ENCODE measurements at places on chromosomes 2 and 18.

DNA sequence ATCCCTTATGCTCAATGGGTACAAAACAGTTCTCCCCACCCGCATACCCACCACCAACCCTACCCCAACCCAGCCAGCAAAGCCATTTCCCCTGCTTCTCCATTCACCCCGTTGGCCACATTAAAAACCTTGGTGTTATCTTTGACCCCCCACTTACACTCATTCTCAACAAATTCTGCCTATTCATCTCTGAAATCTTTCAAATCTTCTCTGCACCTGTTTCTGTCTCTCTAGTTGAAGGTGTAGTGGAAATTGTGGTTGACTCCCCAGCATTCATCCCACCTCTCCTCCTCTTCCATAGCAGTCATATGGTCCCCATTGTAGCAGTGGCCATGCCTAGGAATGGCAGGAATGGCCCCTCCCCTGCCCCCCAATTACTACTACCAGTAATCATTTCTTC lies 20.5 kb upstream of the TET3 start:
- DNase-seq: no peak

DNA sequence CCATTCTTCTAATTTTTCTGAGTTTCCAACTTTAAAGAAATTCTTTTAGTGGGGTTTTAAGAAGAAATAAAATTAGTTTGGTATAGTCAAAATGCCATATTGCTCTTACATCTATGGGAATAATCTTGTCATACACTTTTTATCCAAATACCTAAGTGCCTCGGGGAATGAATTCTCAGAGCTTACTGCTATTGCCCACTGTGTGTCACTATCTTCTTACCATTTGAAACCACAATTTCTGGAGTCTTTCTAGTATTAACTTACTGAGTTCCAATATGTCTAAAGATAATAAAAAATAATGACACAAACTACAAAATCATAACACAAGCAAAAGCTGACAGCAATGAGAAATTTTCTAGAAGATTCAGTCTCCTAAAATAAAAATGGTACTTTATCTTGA lies 23.7 kb upstream of the DNAH6 start:
- DNase-seq: no peak

DNA sequence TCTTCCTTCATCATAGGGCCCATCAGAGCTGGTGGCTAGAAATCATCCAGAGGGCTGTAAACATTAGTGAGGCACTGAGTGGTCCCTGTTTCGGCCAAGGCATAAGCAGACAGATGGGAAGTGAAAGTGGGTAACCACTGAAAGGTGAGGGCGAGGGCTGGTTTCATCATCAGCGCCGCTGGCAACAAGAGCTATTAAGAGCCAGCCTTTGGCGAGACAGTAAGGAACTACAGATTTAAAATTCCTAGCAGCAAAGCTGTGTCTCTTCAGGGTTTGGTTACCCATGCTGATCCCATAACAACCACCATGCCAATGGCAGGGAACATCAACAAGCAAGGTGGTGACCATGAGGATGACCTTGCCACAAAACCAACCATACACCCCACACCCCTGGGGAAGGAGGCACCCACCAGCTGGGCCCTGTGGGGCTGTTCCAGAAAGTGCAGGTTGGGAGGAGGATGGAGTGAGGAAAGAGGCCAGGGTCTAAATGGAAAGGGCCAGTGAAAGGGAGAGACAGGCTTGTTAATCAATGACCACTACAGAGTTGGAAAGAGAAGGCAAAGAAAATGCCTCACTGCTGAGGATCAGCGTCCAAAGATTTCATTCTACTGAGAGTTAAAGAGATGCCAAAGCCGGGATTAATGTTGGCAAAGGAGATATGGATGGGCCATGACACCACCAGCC lies 9.0 kb upstream of the SLC20A1 start:
- no peak for DNase-seq

GRCh38 chr2:171083451-171083850 lies 77.2 kb downstream of the TLK1 start:
- DNase-seq: peak; percentile 3

DNA sequence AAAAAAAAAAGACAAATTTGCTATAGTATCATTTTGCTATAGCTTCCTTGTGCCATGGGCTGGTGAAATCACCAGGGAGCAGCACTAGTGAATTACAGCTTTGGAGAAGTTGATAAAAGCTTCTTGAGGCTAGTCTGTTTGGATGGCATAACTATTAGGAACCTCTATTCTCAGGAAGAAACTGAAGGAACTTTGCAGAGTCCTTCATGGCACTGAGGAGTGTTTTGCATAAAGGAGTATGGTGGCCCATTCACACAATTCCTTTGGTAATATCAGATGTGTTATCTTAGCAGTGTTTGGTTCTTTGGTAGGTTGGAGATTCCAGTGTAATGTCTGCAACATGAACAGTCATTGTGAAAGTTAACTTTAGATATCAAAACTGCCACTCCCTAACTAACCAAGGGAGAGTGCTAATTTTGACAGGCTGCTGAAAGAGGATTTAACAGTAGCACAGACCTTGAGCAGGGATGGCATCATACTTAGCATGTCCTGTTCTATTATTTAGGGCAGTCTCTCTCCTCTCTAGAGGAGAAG lies 76.6 kb upstream of the ZFP36L2 start:
- DNase-seq: no peak

- no peak for DNase-seq
Measured at GRCh38 chr2:85787282-85787980, 33.6 kb downstream of the ATOH8 start.

DNA sequence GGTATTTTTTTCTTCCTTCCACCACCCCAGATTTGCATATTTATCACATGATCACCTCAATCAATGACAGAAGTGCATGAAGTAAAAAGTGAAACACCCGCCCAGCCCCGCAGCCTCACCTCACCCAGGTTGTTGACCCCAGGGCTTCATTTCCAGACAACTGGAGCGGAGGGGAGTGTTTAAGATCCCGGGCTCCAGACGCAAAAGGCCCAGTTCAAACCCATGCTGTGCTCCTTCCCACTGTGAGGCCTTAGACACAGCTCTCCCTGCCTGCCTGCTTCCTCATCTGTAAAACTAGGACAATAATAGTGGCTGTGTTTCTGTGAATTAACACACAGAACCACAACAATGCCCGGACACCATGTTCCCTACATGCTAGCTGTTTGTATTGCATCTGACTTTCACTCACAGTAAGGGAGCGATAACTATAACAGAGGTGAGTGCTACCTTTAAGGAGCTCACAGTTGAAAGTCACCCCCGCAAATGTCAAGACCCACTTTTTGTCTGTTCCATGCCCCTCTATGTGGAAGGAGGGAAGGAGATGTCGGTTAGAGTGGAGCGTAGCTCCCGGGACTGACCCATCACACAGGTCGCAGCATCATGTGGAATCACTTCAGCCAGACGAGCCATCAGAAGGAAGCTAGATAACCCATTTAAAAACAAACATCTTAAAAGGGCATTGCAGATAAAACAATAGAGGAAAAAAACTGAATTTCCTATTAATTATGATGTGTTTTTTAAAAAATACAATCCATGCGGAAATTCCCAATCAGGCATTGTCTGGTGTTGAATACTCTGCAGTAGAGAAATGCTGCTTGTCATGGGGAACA lies 77.5 kb upstream of the DAPL1 start:
- no peak for DNase-seq

DNA sequence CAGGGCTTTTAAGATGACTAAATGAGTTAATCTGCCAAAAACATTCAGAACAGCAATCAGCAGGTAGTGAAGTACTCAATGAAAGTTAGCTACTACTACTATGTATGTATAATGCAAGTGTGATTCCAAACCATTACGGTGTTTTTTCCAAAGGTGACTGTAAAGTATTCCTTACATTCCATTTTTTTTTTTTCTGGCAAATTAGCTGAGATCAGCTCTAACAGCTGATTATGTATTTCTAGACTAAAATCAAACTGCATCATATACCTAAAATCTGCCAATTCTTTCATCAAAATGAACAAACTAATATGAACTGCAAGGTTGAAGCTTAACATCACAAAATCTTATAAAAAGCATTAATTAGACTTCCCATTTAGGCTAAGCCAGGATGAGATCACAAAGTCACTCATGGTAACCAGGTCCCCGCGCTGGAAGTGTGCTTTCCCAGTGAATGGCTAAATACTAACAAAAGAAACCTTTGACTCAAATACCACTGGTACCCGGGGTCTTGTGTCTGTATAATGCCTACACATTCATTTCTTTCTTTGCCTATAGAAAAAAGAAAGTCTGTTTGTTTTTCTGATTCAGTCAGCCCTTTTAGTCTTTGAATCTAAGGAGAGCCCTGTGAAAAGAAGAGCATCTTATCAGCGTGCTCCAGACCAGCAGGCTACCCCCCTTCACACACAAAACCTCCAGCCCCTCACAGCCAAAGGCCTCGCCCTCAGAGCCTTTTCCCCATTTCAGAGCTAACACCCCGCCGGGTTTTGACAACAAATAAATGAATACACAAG lies 88.3 kb downstream of the RBMS1 start:
- no peak for DNase-seq

DNA sequence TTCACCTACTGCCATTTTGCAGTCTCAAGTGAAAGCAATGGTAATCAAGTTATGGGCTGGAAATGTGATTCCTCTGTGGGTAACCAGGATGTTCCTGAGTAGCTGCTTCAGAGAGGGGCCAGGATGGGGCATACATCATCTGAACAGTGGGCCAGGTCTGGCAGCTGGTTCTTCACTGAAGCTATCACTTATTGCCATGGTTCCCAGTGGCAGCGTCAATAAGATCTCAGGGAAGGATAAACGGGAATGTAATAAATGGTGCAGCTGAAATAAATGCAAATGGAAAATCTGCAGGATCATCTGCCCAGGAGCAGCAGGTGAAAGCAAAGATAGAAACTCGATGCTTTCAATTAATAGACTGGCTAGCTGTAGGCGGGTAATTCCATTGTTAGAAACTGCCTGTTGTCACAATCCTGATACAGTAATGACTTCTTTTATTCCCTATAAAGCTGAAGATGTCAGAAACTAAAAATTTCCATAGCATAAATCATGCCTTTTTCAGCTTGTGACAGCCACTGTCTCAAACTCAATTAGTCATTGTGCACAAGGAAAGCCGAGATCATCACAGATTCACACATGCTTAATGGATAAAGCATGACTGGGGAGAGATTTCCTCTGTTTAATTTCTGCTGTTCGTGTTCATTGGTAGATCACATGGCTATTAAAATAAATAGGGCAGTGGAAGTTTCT lies 56.2 kb upstream of the CCDC85A start:
- DNase-seq: peak; percentile 49

- no peak for DNase-seq
Measured at GRCh38 chr2:9800639-9800974, 42.7 kb upstream of the TAF1B start.

- no peak for DNase-seq
Measured at GRCh38 chr18:63233334-63233733, 86.2 kb downstream of the BCL2 start.

- no peak for DNase-seq
Measured at GRCh38 chr2:96359310-96359709, 23.7 kb downstream of the NCAPH start.

DNA sequence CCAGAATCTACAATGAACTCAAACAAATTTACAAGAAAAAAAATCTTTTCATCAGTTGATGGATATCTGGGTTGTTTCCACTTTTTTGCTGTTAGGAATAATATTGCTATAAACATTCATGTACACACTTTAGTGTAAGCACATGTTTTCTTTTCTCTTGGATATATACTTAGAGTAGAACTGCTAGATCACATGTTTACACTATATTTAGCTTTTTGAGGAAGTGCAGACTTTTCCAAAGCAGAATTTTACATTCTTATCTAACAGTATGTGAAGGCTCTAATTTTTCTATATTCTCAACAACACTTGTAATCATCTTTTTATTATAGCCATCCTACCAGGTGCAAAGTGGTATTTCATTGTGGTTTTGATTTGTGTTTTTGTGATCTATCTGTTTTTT lies 103.6 kb upstream of the RMP24 start:
- no peak for DNase-seq

GRCh38 chr2:54394392-54394791 lies 61.7 kb upstream of the SPTBN1 start:
- no peak for DNase-seq

DNA sequence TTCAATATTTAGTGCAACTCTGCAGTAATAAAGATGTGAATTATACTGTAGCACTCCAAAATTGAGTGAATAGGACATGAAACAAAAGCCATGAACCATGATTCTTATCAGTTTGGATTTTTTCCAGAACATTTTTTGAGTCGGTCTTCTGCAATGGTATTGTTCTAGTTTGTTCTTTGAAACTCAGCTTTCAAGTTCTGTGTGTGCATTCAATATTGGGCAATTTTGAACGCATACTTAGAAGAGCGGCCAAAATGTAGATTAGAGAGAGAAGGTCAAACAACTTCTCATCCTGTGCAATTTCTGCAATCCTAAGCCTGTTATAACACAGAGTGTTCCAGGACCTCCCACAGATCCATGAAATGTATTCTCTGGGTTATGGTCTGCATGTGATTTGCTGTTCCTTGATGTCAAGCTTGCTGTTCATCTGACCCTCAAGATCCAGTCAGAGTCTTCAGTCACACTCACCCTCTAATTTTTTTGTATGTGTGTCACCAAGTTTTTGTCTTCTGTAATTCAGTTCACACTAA lies 48.3 kb downstream of the TSPYL6 start:
- peak; percentile 78 for DNase-seq

DNA sequence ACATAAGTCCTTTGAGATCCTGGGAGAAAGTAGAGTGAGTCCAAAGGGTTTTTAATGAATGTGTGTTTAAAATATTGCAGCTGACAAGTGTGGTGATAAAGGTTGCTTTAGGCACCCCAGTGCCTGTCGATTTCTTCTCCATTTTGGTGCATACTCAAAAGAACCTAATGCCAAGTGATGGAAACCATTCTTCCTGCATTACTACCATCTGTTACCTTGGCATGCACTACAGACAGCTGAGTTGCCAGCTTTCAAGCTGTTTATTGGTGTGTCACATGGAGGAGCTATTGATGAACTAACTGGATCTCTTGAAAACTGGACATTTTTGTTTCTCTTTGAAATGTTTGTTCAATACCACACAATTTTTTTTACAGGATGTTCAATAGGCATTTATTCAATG lies 350.0 kb downstream of the AKAIN1 start:
- DNase-seq: no peak

GRCh38 chr18:52937840-52938239 lies 597.8 kb downstream of the DCC start:
- no peak for DNase-seq

DNA sequence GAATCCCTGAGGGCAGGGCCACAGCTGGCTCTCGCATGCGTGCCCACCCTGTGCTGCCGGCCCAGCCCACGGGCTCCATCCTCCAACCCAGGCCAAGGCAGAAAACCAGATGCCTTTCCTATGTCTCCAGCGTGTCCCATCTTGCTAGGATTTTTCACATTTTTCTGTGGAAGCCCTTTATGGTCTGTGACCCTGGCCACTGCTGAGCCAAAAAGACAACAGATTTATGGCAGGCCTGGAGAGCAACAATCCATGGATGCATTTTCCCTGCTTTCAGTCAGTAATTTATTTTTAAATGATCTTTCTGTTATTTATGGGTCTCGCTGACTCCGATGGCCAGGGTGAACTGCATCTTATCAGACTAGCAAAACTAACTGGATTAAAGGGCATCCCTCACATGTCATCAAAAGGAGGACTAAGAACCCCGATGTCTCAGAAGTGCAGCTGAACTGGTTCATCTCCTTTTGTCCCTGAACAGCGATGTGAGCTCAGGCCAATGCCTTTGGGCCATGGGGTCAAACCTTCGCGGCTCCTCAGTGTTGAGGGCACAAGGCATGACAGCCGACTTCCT lies 346.0 kb downstream of the CYRIA start:
- DNase-seq: no peak

Data from A673 (cell line).